B cell (primary cell): ENCODE measurements at places on chromosomes 2 and 18.

DNA sequence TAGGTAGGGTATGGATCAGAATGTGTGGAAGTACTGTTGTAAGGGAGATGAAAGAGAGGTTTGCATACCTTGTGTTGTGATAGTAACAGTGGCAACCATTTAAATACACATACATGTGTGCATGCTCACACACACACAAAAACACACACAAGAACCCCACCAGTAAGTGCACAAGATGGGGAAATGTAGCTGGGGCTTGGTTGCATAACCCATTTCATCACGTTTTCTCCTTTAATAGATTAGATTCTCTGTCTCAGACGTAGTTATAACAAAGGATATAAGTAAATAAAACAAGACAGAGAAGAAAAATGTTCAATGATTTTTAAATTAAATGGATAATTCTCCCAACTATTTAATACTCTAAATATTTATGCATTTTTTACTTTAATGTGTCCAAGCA lies 13.4 kb downstream of the ARHGAP15 start:
- no peak for DNase-seq
- H3K4me1 ChIP-seq: peaks cover 87% of the 10 kb centered on the region
- peaks cover 5% of the 10 kb centered on the region for H3K36me3 ChIP-seq
- no peak overlapping the region for H3K27ac ChIP-seq
- H3K27me3 ChIP-seq: no peaks in the 10 kb centered on the region

- H3K27me3 ChIP-seq: no peaks in the 10 kb centered on the region
- DNase-seq: no peak
Observed at GRCh38 chr2:61196671-61197070, 34.7 kb downstream of the C2orf74 start.

- DNase-seq: no peak
- no peaks in the 10 kb centered on the region for H3K36me3 ChIP-seq
- H3K4me3 ChIP-seq: no peak overlapping the region
- H3K27me3 ChIP-seq: no peaks in the 10 kb centered on the region
- no peaks in the 10 kb centered on the region for H3K4me1 ChIP-seq
- H3K27ac ChIP-seq: no peak overlapping the region
Observed at GRCh38 chr2:22748909-22749308, 636.1 kb upstream of the KLHL29 start.

DNA sequence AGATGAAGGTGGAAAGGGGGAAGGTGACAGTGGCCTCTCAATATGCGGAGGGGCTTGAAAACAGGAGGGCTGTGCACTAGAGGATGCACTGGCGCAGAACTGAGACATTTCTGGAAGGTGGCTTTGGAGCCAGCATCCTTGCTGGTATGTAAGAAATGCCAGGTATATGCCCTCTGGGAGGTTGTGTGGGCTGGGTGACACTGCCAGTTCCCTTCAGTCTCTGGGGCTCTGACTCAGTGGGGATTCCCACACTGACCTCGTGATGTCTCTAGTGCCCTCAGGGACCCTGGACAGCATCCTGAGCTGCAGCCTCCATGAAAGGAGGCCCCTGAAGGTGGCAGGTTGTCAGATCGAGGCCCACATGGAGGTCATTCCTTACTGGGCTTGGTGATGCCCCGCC lies 74.0 kb downstream of the AGAP1 start:
- H3K27ac ChIP-seq: no peak overlapping the region
- no peaks in the 10 kb centered on the region for H3K36me3 ChIP-seq
- no peaks in the 10 kb centered on the region for H3K4me1 ChIP-seq
- H3K4me3 ChIP-seq: no peak overlapping the region
- H3K27me3 ChIP-seq: peaks cover 15% of the 10 kb centered on the region
- DNase-seq: no peak
